ENCODE measurements at places on chromosomes 5 and 9.

GRCh38 chr5:123819833-123820232, 307.9 kb downstream of the CSNK1G3 start:
- DNase-seq: peak; percentile 63

- DNase-seq: no peak
Observed at GRCh38 chr5:2522372-2522771, 229.1 kb downstream of the IRX2 start.

GRCh38 chr9:7284117-7284516, 515.5 kb downstream of the DMAC1 start:
- no peak for DNase-seq

- no peak for DNase-seq
Observed at GRCh38 chr9:114572199-114572598, 15.4 kb upstream of the ATP6V1G1 start.

GRCh38 chr5:133278317-133278716, 226.5 kb downstream of the HSPA4 start:
- no peak for DNase-seq

- no peak for DNase-seq
Observed at GRCh38 chr9:99029083-99029645, 75.7 kb upstream of the TGFBR1 start.

DNA sequence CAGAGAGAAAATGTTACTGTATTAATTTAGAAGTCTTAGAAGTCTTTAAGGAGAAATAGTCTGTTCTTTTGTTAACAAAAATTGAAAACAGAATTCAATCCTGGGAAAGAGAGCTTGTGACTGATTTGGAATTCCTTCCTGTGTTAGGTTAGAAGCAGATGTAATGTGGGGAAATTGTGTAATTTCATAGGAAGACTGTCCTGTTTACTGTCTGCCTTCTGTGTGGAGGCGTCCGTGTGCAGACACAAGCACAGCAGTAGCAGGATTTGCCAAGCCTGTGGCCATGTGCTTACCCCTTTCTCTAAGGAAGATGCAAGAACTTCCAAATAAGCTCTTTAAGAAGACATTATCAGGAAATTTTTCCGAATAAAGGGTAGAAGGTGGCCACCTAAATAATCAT, 36.7 kb upstream of the F2R start:
- no peak for DNase-seq

- DNase-seq: peak; percentile 49
Observed at GRCh38 chr9:86321373-86321772, 32.8 kb downstream of the TUT7 start.

GRCh38 chr5:141369994-141370848, at the start of gene PCDHGB3:
PCDHGB3 (plus strand) TSS chr5:141370242; CDS start chr5:141370395, 153 bp downstream.
- no peak for DNase-seq

- no peak for DNase-seq
Observed at GRCh38 chr9:121237916-121238315, 30.0 kb upstream of the GSN start.

GRCh38 chr5:115097236-115097635, 72.5 kb downstream of the TRIM36 start:
- DNase-seq: no peak

DNA sequence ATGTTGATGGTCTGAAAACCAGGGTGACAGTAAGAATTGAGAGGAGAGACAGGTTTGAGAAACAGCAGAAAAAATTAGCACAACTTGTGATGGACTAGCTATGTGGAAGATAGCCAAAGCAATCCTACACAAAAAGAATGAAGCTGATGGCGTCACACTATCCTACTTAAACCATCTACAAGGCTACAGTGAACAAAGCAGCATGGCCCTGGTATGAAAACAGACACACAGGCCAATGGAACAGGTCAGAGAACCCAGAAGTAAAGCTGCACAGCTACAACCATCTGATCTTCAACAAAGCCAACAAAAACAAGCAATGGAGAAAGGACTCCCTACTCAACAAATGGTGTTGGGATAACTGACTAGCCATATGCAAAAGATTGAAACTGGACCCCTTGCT, 7.5 kb upstream of the UBE2R2 start:
- no peak for DNase-seq

GRCh38 chr9:84811751-84812074, 142.2 kb downstream of the NTRK2 start:
- DNase-seq: no peak

DNA sequence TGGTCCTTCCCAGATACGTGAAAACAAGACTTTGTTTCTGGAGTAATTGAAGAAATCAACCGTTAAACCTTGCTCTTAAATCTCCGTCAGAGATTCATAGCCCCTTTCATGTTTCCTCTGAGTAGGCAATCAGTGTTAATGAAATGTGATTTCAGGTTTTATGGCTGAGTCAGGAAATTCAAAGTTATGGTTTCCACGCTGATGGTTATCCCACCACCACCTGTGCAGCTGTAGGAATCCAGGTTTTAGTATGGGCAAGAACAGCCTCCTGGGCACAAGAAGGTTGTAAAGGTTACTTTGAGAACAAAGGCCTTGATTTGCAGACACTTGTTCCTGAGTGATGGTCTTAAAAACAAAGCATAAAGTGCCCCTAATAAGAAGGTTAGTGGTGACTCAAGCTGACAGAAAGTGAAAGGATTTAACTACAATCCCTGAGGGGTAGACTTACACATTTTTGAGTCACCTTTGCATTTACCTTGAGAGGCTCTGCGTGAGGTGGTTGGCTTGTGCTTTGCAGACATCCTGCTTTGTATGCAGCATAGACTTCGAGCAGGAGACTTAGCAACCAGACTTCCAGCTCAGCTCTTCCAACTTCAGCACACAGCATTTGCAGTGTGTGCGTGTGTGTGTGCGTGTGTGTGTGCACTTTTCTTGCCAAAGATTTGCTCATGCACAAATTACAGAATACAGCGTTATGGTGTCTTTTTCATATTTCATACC, 159.6 kb downstream of the TLE4 start:
- DNase-seq: no peak

- DNase-seq: no peak
Observed at GRCh38 chr5:166962461-166962860, 1329.0 kb upstream of the WWC1 start.

DNA sequence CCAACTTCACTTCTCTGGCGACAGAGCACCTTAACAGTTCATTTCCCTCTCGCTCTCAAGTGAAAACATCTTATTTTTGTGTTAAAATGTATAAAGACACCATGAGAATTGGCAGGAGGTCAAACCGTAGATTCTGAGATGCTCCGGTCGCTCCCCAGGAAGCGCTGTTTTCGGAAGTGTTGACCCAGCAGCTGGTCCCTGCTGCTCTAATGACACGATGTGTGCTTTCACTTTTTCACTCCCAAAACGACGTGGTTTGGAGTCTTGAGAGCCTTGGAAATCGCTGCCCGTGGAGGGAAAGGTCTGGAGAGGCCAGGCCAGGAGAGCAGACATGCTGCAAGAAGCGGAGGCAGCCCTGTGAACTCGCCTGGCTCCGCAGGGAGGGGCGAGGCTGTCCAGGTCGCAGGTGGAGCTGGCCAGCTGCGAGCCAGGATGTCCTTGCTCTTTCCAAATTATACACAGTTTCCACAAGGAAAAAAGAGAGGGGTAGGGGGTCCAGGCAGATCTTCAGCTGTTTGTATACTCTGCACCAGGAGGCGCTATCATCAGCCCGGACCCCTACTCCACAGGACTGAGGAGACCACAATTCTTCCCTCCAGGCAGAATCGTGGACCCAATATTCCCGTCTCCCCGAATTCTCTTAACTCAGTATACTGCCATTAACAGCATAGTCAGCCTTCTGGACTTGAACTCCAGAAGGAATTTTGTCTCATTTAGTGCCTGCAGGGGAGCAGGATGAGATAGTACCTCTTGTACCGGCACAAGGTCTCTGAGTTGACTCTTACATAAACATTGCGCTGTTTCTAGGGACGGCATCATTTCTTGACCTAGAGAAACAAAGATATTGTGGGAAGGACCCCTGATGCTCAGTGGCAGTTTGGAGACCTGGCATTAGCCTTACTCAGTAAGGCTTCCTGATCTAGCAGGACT, 248.6 kb upstream of the ANKRD55 start:
- DNase-seq: no peak

DNA sequence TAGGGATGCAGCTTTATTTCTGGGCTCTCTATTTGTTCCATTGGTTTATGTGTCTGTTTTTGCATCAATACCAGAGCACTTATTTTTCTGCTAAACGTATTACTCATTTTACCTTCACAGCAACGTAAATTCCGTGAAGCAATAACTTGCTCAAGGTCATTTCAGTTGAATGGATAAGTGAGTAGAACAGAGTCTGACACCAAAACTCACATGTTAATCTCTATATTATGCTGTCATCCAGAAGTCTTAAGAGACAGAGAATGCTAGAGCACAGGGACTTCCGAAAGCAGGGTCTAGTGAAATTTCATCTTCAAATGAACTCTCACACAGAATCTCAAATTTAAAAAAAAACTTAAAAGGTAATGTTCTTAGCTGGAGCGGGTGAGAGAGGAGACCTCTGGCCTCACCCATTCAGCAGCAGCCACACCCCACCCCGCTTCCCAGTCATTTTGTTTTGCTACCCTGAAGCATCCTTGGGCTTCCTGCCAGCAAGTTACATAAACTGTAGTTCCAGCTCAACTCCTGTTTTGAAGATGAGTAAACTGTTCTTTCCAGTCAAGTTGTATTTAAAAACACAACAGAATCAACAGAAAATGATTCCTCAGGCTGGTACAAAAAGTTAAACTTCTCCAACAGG, 69.3 kb downstream of the TRIM36 start:
- DNase-seq: no peak

- DNase-seq: no peak
Observed at GRCh38 chr5:176542596-176543427, 5.6 kb upstream of the RNF44 start.

DNA sequence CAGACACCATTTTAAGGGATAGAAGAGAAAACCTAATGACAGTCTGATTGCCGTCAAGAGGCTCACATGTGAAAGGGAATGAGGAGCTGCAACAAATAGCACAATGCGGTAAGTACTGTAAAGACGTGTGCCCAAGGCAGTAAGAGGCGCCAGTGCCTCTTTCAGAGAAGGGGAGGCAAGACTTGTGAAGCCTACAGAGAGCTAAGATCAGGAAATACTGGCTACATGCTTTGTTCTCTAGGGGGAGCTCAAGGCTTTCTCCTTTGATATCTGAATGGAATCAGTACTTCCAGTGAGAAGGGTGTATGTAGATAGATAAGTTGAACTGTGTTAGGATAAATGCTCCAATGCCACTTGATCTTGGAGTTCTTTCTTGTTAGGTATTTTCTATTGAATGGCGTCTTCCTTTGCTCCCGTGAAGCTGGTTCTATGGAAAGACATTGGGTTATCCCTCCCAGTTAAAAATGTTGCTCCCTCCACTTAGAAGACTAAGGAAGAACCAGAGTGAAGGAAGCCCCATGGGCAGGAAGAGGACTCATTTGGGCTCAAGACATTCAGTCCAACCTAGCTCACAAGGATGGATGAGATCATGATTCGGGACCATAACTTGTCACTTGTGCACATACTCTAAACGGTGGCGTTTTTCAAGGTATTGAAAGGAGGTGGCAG, 23.5 kb upstream of the ALDOB start:
- peak; percentile 56 for DNase-seq

- DNase-seq: no peak
Observed at GRCh38 chr9:21988056-21988990, 5.9 kb downstream of the CDKN2A start.

GRCh38 chr9:70883056-70883455, 238.4 kb downstream of the TRPM3 start:
- DNase-seq: no peak

DNA sequence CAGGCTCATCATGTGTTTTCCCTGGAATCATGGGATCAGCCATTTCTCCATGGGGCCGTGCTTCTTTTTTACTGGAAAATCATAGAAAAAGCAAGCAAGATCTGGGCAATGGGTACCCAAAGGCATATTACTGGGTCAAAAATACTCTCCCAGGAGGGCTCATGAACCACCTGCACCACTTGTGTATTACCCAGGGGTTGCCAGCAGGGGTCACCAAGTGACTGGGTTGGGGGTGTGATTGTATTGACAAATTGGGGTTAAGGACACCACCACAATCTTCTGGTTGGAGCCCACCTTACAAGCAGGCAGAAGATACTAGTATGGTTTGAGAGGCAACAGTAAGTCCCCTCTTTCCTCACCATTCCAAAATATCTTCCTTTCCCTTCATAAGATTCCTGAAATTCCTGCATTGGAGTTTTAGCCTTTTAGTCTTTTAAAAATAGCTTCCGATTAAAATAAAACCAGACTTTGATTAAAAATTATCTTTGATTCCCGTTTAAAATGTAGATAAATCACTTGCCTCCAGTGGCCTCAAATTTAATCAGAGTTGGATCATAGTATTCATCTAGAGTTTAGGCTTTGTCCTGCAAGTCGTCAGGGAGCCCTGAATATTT, 603.3 kb downstream of the KIF4B start:
- DNase-seq: no peak

DNA sequence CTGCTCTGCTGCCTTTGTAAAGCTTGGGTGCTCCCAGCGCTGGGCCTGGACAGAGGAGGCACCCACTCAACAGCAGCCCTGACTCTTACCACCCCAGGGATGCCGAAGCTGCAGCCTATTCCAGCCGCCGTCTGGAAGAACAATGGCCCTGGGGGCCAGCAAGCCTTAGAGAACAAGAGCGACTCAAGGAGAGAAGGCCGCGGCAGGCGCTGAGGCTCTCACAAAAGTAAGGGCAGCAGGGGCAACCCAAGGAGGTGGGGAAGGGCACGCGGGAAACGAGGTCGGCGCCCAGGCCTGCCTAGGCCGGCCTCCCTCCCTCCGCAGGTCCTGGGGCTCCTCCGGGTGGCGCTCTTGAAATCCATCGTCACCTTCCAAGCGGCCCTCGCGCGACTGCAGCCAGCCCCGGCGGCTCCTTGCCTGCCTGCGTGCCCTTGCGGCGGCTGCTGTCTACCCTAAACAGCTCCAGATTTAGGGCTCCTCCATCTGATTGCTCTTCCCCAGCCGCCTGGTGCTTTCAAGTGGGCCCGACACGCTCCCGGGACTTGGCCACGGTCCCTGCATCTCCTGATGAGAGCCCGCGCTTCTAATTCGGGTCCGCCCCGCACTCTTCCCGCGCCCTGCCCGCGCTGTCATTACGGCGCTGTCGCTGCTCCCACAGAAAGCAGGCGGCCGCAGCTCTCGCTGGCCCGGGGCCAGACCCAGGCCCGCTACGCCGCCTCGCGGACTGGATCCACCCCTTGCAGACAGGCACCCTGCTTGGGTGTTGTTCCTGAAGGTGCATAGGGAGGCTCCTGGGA, 213.3 kb downstream of the SEMA6A start:
- no peak for DNase-seq

GRCh38 chr9:26334706-26335105, 557.9 kb downstream of the CAAP1 start:
- DNase-seq: no peak

DNA sequence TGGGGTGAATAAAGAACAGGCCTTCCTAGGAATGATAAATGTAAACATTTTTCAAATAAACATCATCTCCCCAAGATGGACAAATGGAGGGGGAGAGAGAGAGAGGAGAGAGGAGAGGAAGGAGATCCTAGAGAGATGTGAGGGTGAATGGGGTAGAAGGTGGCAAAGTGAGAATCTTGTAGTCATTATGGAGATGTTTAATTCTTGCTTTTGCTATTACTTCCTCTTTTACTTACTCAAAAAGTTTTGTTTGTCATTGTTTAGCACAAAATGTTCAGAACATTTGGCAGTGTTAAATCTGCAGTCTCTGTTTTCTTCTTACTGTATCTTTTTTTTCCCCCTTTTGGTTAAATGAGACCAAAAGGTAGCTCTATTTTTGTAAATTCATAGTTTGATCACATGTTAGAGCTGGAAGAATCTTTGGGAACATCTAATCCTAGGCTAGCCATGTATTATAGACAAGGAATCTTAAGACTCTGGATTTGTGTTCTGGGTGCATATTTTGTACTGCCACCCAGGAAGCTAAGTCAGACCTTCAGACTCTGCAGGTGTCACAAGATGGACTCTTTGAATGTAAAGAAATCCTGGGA, 266.1 kb downstream of the NTRK2 start:
- no peak for DNase-seq
